H9 (cell line): ENCODE measurements at places on chromosomes 3 and 15.

- no peak for DNase-seq
Observed at GRCh38 chr3:197202694-197203093, 95.7 kb downstream of the DLG1 start.

DNA sequence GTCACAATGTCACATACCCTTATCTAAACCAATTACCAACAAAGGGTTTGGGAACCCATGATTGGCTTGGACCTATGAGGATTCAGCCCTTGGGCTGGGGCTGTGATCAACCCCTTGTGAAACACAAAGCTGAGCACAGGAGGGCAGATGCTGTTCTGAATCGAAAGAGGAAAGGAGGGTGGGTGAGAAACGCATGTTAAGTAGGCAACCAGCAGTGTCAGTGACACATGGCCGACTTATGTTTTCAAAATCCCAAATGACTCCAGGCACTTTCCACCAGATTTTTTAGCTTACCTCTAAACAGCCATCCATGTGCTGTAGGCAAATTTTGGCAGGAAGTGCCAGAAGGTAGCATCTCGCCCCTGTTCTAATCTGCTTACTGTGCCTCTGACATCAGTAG is 34.1 kb upstream of the KLHL25 start:
- DNase-seq, result no peak

- no peak for DNase-seq
Observed at GRCh38 chr3:61704807-61705206, 143.4 kb downstream of the PTPRG start.

DNA sequence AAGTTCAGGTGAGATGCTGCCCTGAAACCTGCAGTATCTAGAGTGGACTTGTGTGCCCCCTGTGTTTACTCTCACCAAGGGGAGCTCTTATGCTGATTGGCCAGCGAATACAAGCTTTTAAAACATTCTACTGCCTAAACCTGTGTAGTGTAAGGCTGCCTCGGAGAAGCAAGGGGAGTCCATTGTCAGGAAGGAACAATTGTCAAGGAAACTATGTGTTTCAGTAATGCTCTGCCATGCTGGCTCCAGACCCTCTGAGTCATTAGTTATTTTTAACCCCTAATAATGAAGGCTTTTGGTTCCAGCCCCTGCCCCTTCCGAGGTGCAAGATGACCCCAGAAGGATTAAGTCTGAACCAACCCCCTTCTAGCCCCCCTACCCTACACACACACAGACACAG is 66.1 kb upstream of the CHMP2B start:
- DNase-seq, result no peak

DNA sequence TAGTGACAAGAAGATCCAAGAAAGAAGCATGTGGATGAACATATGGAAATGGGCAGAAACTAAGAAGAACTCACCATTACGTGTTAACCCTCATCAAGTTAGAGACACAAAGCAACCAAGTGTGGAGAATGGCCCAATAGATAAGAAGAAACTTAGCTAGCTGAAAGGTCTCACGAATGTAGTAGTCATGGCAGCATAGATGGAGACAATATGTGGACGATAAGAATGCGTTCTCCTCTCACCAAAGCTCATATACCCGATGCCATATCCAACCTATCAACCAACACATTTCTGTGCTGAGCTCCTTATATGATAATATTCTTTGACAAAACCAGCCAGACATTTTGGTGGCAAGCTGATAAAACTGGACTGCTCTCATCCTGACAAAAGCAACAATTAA is 15.1 kb upstream of the CLDN1 start:
- DNase-seq, result no peak
